ENCODE measurements at places on chromosomes 7 and 10.

GRCh38 chr7:117997862-117998825 lies 124.9 kb upstream of the CTTNBP2 start:
- no peak for DNase-seq

DNA sequence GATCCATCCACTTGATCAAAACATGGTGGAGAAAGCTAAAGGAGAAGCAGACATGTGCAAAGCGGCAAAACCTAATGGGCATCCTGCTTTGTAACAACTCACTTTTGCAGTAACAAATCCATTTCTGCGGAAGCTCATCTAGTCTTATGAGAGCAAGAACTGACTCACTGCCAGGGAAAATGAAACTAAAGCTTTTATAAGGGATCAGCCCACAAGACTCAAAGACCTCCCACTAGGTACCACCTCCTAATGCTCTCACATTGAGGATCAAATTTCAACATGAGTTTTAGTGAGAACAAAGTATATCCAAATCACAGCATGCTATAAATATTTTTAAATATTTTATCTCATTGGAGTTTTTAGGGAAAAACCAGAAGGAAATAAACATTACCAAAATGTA lies 120.1 kb upstream of the GNAI1 start:
- no peak for DNase-seq

- no peak for DNase-seq
Observed at GRCh38 chr10:121091961-121092719, 241.0 kb downstream of the WDR11 start.

- no peak for DNase-seq
Observed at GRCh38 chr7:131753620-131754222, 197.3 kb upstream of the PODXL start.

GRCh38 chr10:128539510-128540127 lies 413.4 kb upstream of the MKI67 start:
- no peak for DNase-seq

- DNase-seq: no peak
Observed at GRCh38 chr10:112296908-112297331, 13.7 kb downstream of the TECTB start.

DNA sequence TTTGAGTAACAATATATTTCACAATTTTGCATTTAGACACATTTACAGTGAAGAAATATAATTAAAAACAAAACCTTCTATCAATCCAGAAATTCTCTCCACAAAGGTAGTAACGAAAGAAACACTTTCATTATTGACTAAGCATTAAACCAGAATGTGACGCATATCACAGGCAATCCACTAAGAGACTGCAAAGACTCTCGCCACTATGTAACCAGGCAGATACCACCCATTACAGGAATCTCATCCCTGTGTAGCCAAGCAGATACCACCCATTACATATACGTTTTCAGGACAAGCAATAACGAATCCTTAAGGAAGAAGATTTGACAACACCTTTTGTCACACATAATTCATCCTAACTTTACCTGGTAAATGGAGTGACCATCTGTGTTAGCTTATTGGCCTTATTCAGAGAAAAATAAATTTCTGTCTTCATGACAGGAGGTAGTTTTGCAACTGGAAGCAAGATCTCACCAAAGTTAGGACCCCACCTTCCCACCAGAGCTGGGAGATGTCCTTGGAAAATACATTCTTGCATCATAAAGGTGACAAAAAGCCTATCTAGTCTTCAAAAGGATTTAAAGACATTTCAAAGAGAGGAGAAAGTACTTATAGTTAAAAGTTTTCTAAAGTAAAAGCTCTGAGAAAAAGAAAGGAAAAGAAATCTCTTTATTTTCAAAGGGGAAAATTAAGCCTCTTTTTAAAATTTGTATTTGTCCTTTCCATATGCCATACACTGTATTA lies 30.8 kb downstream of the LRRC17 start:
- no peak for DNase-seq

GRCh38 chr7:136034132-136034531 lies 57.0 kb upstream of the MTPN start:
- DNase-seq: no peak

- DNase-seq: no peak
Observed at GRCh38 chr7:96320442-96320841, 1.5 kb downstream of the SLC25A13 start.

GRCh38 chr7:45118889-45119331 lies 7.4 kb upstream of the TBRG4 start:
- DNase-seq: no peak

DNA sequence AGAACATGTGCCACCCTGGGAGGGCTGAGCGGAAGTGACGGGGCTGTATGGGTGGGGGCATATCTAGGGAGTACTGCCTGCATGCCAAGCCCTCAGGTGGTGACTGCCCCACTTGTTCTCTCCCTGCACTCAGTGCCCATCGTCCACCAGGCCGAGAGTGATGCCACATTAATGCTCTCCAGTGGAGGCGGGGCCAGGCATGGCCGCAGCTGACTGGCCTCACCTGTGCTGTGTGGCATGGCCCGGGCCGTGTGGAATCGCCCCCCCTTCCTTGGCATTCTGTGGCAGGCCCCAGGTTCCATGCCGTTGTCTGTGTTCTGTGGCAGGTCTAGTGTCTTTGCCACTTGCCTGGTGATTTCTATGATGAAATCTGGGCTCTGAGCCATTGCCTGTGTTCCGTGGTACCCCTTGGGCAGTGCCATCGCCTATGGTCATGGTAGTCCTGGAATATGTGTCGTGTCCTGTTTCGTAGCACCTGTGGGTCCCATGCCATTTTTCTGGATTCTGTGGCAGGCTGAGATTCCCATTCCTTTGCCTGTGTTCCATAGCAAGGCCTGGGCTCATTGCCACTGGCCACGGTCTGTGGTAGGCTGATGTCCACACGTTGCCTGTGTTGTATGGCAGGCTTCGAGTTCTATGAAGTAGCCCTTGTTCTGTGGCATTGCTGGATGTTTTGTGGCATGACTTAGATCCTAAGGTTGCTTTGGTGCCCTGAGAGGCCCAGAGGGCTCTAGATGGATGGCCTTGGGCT lies 8.9 kb downstream of the FLNC start:
- DNase-seq: no peak

DNA sequence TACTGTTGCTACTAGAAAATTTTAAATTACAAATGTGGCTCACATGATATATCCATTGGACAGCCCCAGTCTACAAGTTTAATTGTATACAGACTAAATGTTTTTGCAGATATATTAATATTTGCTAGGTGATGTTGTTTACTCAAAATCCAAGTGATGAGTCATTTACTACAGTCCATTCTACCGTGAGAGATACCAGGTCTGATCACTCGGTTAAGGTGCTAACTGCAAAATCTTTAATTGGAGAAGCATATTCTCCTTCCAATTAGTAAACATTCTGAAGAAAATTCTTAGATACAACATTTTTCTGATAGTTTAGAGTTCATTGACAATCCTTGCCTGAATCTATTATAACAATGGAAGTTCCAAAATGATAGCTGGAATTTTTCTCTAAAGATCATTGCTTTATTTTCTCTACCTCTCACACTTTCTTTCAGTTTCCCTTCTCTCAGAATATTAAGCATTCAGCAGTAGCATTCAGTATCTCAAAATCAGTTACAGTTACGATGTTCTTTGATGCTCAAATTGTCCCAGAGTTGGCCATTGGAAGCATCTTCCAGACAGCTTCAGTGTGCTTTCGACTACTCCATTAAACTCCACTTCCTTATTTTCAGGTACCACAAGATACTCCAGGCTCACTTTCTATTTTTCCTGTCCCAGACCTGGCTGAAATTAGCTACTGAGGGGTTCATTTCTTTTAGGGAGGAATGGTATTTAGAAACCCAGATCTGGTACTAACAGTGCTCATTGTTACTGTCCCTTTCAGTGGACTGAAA lies 2.3 kb downstream of the ABCB1 start:
- no peak for DNase-seq

GRCh38 chr10:34495938-34496337 lies 319.2 kb downstream of the PARD3 start:
- DNase-seq: no peak

GRCh38 chr7:132757783-132758182 lies 181.5 kb upstream of the PLXNA4 start:
- DNase-seq: no peak

DNA sequence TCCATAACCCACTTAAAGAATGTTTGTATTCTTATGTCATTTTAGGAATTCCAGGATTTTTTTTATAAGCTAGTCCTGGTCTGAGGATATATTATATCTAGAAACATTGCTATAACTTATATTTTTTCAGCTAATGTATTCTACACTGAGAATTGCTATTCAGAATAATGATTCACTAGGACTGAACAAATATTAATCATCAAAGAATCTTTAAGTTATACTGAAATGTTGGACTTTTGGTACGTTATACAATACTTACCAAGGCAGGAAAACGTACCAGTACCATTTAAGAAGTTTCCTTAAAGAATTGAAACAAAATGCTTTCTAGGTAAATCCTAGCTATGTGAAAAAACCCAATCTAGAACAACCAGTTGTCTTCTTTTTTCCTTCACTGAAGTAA lies 18.4 kb downstream of the PTTG1IP2 start:
- no peak for DNase-seq

GRCh38 chr7:68833422-68833821 lies 764.9 kb upstream of the AUTS2 start:
- no peak for DNase-seq

- peak; percentile 83 for DNase-seq
Observed at GRCh38 chr10:13961097-13961496, 369.6 kb downstream of the FRMD4A start.

GRCh38 chr7:99497766-99498545 lies 2.1 kb downstream of the ZNF394 start:
- no peak for DNase-seq

DNA sequence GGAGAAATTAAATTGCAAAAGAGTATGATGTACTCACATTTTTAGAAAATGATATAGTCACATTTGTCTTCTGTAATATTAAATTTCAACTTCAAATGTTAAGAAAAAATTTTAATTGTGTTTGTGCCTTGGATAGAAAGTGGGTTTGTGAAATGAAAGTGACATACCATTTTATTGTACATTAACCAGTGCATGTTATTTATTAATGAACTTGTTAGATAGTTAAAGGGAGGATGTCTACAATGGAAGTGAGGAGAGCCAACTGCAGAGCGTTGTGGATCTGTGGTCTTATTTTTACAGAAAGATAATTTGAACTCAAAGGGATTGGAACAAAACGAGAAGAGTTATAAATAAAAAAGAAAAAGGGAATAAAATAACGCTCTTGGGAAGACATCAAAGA lies 291.7 kb downstream of the ARL4A start:
- no peak for DNase-seq

DNA sequence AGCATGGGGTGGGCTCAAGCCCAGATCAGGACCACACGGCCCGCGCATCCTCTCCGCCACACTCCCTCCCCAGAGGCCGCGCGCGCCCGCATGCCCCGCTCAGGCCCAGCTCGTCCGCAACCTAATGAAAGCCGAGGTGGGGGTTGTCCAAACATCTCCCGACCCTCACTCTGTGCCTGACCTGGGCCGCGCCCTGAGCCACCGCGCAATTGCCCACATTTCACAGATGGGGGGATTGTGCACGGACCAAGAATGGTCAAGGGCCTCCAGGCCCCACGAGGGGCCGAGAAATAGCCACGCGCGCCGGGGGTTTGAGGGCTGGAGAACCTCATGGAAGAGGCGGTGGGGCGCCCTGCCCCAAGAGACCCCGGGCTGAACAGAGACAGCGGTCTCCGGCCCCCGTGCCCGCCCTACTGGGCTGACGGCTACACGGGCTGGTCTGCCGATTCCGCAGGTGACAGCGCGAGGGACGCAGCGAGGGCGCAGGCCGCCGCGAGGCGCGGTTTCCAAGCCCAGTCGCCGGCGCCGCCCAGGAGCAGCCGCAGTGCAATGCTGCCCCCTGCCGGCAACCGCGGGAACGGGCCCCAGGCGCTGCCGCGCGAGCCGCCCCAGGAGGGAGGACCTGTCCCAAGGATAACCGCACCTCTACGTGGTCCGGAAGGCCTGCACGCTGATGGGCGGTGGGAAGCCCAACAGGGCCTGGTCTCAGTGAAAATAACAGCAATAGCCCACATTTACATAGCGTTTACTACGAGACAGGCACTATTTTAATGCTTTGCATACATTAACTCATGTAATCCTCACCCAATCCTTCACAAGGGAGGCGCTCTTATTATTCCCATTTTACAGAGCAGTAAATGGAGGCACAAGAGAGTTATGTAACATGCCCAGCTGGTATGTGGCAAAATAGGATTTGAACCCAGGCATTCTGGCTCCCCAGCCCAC lies 10.5 kb upstream of the GRID1 start:
- peak; percentile 74 for DNase-seq

GRCh38 chr7:158843771-158844170 lies 12.6 kb upstream of the DYNC2I1 start:
- no peak for DNase-seq

DNA sequence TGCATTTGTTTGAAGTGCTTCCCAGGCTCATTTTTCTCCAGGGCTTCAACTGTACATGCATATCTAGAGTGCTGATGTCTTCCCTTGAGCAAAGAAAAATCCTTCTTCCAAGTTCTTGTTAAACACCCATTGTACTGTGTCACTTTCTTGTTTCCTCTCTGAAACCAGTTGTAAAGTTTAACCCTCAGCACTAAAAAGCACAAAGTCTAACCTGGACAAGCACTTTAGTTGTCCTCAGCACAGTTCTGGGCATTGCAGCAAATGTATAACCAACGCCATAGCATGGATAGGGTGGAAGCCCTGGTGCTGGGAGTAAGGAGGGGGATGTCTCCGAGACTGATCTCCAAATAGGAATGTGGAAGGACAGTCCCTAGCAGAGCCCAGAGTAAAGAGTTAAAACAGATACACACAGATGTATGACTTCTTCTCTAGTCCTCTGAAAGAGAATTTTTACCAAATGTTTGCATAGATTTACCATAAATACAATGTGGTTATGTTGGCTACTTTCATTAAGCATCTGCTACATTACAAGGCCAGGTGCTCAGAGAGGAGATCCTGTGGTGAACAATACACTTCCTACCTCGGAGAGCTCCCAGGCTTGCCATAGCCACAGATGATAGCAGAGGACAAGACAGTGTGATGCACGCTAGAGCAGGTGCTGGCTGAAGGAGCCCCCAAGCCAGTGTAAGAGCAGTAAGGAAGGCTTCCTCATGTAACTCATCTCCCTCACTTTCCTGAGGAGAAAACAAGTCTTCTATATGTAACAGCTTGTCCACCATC lies 57.0 kb downstream of the DNAJC12 start:
- no peak for DNase-seq

GRCh38 chr10:131666091-131666490 lies 234.7 kb upstream of the PPP2R2D start:
- DNase-seq: no peak

DNA sequence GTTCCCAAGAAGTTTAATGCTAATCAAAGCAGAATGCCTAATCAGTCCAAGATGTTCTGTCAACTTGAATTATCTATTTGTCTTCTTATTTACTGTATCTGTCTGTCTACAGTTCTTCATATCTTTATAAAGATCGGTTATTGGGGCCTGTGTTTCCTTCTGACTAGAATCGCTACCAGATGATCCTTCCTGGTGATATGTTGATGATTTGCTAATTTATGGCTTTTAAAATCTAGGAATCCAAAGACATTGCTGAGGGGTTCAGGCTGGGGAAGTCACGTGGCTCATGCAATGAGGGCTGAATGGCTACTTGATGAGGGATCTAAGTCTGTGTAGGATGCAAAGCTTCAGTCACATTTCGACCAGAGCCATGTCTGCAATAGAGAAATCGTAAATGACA lies 536.3 kb downstream of the KCNMA1 start:
- DNase-seq: no peak
